ENCODE measurements at places on chromosomes 1 and 21.
A peak's percentile ranks its signal among the peaks of the same experiment; 100 is the strongest.

DNA sequence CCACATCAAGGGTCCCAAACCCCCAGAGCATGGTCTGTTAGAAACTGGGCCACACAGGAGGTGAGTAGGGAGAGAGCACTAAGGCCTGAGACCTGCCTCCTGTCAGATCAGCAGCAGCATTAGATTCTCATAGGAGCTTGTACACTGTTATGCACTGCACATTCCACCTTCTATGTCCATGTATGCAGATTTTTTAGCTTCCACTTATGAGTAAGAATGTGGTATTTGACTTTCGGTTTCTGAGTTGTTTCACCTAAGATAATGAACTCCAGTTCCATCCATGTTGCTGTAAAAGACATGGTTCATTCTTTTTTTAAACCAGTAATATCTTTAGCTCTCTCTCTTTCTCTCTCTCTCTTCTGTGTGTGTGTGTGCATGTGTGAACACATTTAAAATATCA is 663 bp upstream of the GBP6 start:
- peak; percentile 4 for DNase-seq

DNA sequence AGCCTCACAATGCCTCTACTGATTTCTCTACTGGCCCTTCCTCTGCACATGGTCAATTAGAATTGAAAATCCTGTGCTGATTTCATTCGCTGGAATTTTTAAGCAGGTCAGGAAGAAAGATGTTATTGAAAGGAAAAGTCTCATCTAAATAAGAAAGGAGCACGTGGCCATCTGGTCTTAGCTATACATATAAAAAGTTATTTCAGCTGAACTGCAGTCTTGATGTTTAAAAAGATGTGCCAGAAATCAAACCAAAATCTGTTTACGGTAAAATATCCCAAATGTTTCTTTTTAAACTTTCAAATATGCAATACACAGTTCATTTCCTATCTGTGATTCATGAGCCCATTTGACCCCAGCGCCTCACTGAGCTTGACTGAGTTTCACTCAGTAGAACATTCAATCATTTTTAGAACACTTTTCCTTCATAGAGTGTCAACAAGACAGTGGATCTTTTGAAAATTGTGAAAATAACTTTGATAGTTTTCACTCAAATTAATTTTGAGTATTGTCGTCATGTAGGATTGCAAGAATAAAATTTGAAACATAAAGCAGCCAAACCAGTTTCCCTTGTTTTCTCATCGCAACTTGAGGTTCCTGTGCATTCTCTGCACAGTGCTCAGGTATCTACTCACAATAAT is 293.6 kb downstream of the PTPRC start:
- DNase-seq: peak; percentile 68

GRCh38 chr1:231041719-231042261 is 1.7 kb upstream of the FAM89A start:
- no peak for DNase-seq

- no peak for DNase-seq
Measured at GRCh38 chr1:231335663-231336602, 1.7 kb downstream of the EXOC8 start.

GRCh38 chr1:10187026-10187334 is 23.4 kb upstream of the KIF1B start:
- no peak for DNase-seq

DNA sequence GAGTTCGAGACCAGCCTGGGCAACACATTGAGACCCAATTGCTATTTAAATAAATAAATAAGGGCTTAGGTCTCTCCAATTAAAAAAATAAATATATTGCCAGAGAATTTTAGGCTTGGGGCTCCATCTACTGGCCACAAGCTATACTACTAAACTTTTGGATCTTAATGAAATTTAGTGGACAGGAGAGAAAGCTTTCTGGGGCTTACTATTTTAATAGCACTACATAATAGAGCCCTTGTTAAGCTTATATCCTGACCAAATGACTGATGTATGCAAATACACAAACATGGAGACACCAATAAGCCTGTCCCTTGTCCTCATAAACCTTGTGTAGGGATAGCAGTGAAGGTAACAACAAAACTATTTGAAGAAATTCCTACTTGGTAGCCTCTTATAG is 18.4 kb downstream of the CCT3 start:
- DNase-seq: peak; percentile 46

- no peak for DNase-seq
Measured at GRCh38 chr1:11682799-11683198, 1.9 kb upstream of the MAD2L2 start.

- DNase-seq: no peak
Measured at GRCh38 chr1:86994061-86994460, 79.6 kb downstream of the HS2ST1 start.

GRCh38 chr1:170669586-170670530 is 5.9 kb downstream of the PRRX1 start:
- DNase-seq: peak; percentile 61

DNA sequence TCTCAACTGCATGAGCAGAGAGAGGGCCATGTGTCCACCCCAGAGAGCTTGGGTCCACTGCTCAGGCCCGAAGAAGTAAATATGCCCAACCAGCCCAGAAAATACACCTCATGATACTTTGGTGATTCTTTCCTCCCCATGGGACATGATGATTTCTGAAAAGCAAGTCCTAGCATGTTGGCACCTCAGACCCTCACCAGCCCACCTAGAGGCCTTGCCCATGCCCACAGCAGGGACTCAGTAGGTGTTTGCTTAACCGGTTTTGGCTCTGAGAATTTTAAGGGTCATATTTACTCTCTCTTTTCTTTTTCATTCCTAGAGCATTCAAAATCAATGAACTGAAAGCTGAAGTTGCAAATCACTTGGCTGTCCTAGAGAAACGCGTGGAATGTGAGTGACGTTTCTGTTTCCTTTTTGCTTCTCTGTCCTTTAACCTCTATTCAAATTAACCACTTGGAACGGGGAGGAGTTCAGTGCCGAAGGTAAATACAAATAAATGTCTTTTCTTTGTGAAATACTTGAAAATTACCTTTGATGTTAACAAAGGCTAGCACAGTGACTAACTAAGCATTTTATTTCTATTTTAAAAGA is 79.7 kb downstream of the PDE9A start:
- DNase-seq: no peak

DNA sequence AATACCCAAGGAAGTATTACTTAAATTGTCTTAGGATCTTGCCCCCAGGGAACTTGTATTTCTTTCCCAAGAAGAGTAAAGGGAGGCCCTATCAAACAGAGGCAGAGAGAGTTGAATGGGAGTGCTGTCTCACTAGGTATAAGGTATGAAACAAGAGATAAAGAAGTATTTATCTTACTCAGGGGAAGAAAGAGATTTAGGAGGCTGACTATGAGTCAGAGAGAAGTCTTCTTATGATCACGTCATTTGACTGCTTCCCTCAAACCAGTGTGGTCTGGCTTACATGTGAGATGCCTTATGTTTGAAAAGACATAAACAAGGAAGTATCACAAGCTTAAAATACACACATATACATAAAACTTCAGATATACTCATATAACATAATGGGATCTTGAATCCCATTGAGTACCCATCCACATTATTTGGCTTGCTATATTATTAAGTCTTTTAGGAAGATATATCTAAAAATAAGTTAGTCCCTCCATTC is 29.6 kb downstream of the DUSP10 start:
- DNase-seq: no peak

DNA sequence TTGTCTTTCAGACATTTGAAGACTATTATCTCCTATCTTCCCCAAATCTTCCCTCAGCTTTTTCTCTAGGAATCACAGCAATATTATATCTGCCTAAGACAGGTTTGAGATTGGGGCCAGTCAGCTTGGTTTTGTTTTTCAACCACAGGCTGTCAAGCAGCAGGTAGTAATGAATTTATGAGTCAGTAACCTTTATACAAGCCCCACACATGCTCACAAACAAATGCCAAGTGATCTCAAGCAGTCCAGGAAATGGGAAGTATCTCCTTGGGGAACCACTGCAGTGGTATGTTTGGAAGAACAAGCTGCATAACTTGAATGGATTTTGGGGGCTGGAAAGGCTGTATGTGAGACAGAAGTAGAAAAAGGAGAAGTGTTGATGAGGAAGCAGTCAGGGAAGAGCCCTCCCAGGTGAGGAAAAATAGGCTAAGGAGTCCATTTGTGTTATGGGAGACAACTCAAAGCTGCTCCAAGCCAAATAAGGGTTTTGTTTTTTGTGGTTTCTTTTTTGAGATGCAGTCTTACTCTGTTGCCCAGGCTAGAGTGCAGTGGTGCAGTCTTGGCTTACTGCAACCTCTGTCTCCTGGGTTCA is 2.1 kb downstream of the DHDDS start:
- no peak for DNase-seq
